ENCODE measurements at places on chromosomes 1 and 21.

DNA sequence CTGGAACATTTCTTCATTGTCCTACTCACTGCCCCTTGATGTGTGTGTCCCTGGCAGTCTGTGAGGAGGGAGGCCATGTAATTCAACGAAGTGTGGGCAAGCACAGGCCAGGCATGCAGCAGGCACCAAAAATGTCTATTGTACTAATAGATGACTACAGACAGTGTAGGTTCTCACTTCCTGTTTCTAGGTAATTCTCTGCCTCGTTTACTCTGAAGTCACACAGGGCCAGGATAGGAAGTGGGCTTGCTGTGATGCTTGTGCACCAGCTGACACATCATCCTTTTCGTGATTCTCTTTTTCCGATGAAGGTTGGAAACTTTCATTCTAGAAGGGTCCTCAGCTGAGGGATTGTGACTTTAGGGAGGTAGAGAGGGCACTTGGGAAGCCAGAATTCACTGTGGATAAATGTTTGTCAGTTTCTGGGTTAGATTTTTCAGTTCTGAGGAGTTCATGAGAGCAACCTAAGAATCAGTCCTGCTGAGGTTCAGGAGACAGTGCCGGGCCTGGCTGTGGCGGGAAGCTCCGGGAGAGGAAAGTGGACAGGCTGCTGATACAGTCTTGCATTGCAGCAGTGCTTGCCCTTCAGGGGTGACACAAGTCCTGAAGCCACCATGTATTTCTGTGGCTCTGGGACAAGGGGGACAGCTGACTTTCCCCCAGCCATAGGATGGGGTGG is 4.3 kb upstream of the CSF1 start:
- no peak for DNase-seq

DNA sequence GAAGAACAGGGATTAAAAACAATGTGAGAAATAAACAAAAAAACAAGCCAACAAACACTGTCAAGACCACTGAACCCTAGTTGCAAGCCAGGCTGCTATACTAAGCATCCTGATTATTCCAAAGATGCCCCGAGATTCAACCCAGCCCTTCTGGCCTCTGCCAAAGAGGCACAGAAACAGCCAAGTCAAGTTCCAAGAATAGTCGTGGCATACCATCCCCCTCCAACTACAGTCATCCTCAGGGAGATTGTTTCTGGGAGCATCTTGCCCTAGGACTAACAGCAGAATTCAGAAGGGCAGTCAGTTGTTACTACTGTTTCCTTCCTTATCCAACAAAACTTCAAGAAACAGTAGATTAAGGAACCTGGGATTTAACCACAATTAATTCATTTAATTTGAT is 52.3 kb downstream of the ABL2 start:
- DNase-seq: no peak

GRCh38 chr1:3453203-3453761 is 1.2 kb upstream of the ARHGEF16 start:
- peak; percentile 83 for DNase-seq

DNA sequence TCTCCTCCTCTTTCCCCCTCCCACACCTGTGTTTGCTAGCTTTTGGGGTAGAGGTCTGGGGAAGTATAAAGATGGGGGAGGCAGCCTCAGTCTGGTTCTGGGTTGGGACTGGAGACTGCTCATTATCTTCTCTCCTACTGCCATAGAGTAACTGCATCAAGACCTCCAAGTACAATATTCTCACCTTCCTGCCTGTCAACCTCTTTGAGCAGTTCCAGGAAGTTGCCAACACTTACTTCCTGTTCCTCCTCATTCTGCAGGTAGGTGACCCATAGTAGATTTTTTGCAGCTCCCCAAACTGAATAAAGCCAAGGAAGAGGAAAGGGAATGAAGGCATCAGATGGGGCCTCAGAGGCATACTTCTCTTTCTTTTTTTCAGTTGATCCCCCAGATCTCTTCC is 5.3 kb downstream of the ATP8B2 start:
- DNase-seq: no peak

- no peak for DNase-seq
These were observed 641.1 kb upstream of the B3GALT2 start for GRCh38 chr1:193827516-193827915.

GRCh38 chr1:70718086-70718630 is 307.1 kb downstream of the CTH start:
- no peak for DNase-seq

DNA sequence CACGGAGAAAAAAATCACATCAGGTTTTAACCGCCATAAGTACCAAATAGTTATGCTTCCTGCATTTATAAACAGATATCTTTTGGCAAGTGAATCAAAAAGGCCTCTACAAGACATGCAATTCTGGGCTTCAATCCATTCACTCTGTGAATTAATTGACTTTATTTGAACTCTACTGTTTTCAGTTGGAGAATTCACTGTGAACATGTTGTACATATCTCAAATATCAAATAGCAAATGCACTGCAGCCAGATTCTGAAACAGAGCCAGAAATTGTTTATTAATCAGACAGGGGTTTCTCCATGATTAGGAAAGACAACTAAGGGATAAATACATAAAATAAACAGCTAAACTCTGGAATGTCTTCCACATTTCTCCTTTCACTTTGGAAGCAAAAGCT is 445.4 kb upstream of the NFIA start:
- no peak for DNase-seq

- peak; percentile 4 for DNase-seq
These were observed 17.4 kb upstream of the DDOST start for GRCh38 chr1:20678599-20678998.

GRCh38 chr1:228937851-228938536 is 202.7 kb downstream of the RHOU start:
- DNase-seq: peak; percentile 55

DNA sequence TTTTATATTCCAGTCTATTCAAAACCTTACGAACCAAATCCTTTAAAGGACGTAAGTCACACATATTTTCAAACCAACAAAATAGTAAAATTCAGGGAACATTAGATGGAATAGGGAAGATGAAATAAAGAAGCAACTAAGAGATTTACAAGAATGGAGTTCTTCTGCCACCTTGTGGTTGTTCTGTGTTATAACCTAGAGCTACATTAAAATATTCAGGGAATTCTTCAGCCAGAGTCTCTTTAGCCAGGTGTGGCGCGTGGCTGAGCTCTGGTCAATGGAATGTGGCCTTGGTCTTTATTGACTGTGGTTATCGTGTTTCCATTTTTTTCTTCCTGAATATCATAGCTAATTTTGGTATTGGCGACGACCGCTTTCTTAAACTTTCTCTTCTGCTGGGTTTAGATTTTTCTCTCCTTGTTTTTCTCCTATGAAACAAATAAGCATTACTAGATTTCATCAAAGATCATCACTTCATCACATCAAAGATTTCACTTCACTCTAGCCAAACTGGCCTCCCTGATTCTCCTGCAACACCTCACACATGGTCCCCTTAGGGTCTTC is 221.3 kb downstream of the MRPL39 start:
- no peak for DNase-seq

DNA sequence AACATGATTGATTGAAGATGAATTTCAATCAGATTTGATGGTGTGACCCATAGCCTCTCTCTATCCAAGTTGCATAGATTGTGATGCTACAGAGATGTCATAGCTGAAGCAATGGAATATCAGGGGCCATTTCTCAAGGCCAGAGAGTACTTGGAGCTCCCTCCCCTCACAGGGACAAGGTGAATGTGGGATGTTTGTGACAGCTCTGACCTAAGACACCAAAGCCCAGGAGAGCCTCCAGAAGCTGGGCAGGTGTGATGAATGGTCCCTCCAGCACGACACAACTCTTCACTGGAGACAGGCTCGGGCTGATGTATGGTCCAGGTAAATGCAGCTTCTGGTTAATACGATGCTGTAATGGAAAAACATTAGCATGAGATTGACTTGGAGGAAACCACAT is 101.0 kb upstream of the ZC3H12A start:
- no peak for DNase-seq

DNA sequence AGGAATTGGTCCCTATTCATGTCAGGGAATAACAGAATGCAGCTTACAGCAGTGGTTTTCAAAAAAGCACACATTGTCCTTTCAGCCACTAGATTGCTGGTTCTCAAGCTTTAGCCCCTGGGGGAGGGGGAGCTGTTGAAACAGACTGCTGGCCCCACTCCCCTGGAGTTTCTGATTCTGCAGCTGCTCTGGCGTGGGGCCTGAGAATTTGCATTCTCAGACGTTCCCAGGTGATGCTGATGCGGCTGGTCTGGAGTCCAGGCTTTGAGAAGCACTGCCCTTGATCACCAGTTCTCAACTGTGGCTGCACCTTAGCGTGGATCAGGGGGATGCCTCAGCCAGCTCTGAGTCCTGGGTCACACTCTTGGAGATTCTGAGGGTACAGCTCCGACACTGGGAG is 62.7 kb upstream of the LAPTM5 start:
- no peak for DNase-seq

- no peak for DNase-seq
These were observed 15.9 kb downstream of the PYCR2 start for GRCh38 chr1:225908013-225908640.

DNA sequence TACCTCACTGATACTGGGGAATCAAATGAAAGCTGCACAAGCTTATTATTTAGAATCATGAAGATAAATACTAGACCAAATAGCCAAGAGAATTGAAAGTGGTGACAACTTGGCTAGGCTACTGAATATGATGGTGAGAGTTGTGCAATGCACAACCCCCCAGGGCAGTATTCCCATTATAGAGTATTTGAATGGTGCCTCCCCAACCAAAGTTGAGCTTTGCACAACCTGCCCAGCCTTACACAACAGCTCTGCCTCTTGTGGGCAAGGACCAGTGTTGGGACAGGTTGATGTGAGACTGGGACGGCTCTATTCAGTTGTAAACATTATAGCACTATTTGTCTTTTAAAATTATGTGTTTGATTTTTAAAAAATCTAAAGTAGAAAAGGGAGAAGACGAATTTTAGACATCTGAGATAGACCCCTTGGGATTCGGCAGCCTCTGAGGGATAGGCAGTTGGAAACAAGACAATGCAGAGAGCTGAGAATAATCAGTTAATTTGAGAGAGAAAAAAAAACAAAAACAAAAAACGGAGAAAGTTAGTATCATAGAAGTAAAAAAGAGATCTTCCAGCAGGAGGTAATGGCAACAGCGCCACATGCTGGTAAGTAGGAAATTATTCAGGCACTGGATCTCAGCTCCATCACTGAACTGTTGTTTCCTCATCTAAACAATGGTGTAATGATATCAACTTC is 91.0 kb upstream of the KCNA3 start:
- DNase-seq: no peak

GRCh38 chr1:98707556-98707955 is 46.0 kb downstream of the SNX7 start:
- DNase-seq: no peak

DNA sequence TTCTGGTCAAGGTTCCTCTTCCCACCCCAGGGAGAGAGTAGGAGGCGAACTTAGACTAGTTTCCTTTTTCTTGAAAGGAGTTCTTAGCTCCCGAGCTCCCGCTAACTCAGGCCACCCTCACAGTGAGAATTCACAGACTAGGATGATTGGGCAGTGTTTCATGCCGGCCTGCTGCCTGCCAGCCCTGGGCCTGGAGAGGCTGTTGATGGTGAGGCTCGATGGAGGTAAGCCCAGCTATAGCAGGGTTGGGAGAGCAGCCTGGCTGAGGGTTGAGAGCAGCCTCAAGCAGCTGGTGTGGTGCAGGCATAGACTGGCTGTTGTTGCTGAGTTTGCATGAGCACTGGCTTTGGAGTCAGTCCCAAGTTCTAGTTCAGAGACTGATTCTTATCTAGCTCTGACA is 274.4 kb downstream of the MATN1 start:
- no peak for DNase-seq

GRCh38 chr1:210980082-210980481 is 153.9 kb downstream of the KCNH1 start:
- no peak for DNase-seq

GRCh38 chr1:202005958-202006357 is 4.4 kb upstream of the ELF3 start:
- DNase-seq: no peak

DNA sequence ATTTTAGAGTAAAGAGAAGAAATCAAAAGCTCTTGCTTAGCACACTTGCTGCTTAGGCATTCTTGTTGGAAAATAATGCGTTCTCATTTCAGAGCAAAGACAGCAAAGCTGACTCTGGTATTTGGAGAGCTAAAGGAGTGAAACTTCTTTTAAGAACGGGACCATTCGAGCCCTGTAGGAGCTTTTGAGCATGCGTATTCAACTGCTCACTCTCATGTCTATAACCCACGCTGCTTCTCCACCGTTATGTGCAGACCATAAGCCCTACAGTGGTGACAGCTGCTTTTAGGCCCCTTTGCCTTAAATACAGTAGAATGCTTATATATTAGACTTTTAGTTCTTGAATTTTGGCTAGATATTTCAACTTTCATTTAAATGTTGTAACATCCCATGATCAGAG is 214.2 kb upstream of the CACYBP start:
- DNase-seq: no peak

- DNase-seq: no peak
These were observed 37.1 kb upstream of the DOCK7 start for GRCh38 chr1:62725255-62725654.

DNA sequence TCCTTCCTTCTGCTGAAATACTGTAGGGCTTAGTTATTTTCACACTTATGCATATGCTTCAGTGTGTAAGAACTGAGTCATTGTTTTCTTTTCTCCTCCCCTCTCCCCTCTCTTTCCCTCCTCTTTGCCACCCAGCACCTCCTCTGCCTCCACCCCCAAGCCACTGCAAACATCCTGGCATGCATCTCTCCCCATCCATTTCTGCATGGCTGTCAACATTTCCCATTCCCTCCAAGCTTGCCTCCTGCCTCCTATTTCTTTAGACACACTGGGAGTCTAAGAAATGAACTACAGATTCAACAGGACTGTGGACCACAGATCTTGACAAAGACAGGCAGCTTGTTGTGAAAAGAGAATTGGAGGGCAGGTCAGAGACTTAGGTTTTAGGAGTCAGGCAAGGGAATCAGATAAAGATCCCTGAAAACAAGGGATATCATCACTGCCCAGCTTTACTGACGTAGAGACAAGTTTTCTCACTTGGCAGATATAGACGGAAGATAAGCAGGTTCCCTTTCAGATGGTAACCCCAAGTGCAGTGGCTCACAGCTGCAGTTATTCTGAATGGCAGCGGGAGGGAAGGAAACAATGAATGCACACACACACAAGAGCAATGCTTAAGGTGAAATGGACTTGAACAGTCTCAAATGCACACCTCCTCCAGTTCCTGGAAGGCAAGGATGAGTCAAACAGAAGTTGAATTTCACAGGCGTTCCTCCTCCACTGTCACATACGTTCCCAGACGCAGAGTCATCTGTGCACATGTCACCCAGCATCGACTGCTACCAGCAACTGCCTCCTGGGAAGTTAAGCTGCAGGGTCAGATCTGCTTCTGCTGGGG is 56.1 kb downstream of the HIVEP3 start:
- DNase-seq: no peak

- DNase-seq: no peak
These were observed 90.5 kb upstream of the ADAR start for GRCh38 chr1:154698320-154699096.

- no peak for DNase-seq
These were observed 499 bp upstream of the SH3GLB1 start for GRCh38 chr1:86703696-86704457.

GRCh38 chr1:46910790-46911189 is 30.5 kb downstream of the CYP4A11 start:
- no peak for DNase-seq

GRCh38 chr1:82786883-82787282 is 986.1 kb downstream of the ADGRL2 start:
- no peak for DNase-seq

Data from left ventricle myocardium superior (tissue), 1 donor.